ENCODE measurements at places on chromosomes 4 and X.
A peak's percentile ranks its signal among the peaks of the same experiment; 100 is the strongest.

GRCh38 chr4:40613456-40613855, 16.2 kb downstream of the RBM47 start:
- DNase-seq, result peak; percentile 50

- DNase-seq, result no peak
These were observed 18.4 kb downstream of the MOB1B start for GRCh38 chr4:70920592-70920991.

DNA sequence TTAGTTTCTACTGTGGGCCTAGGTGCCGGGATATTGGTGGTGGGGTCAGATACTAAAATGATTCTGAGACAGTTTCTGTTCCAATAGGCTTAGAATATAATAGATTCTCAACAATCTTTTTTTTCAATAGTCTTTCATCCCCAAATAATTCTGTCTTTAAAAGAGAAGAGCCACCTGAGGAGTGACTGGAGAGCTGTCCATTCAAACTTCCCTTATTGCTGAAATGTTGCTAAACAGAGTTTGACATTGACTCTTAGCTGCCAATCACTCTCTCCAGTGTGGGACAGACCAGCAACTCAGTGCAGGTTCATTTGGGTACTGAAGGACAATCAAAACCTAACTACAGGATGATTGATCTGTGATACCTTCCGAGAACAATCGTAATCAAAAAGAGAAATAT, 12.4 kb upstream of the ADH7 start:
- no peak for DNase-seq

DNA sequence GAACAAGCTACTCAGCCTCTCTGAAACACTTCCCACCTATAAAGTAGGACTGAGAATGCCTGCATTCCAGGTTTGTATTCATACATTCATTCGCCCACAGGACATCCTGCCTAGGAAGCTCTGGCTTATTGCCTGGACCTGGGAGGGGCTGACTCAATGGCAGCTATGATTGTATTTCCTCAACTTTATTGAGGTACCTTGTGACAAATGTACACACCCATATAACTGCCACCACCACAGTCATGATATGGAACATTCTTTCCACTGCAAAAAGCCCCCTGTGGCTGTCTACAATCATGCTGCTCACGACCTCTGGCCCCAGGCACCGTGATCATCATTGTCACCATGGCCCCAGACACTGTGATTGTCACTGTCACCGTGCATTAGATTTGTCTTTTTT, 68.3 kb downstream of the ABLIM2 start:
- peak; percentile 41 for DNase-seq

GRCh38 chr4:78732332-78733104, 43.6 kb upstream of the BMP2K start:
- DNase-seq, result no peak

GRCh38 chr4:42488554-42488953, 91.3 kb downstream of the SHISA3 start:
- no peak for DNase-seq

DNA sequence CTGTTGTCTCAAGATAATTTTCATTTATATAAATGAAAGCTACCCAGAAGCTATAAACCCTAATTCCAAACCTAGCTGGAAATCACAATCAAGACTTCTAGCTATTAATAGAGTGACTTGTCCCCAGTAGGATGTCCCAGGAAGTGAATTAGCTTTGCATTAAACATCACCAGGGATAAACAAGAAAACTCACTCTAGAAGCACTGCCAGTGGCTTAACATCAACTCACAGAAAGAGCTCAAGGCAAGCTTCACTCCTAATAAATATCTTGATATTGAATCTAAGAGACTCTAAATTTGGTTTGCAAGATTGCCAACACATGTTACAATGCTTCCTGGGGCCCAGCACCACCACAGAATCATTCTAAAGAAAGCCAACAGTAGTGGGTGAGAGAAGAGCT, 468.7 kb upstream of the FAM241A start:
- no peak for DNase-seq

GRCh38 chr4:140344621-140345020, 28.8 kb upstream of the SCOC start:
- no peak for DNase-seq

DNA sequence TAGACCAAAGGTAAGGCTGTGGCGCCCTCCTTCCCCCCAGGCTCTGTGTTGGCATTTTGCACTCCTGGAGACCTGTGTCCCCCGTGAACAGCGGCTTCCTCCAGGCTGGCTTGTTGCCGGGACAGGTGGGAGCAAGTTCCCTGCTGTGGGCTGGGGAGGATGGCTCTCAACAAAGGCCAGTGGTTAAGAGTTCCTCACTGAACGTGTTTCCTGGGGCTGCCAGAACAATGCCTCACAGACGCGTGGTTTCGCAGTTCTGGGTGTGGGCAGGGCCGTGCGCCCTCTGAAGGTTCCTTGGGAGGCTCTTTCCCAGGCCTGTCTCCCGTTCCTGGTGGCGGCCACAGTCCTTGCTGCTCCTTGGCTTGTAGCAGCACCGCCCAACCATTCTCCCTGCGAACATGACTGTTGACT, 33.4 kb downstream of the NELFA start:
- DNase-seq, result no peak

- DNase-seq, result peak; percentile 70
These were observed 300.4 kb downstream of the LDB2 start for GRCh38 chr4:16597845-16598596.

- DNase-seq, result no peak
These were observed 610.2 kb downstream of the UBE2NL start for GRCh38 chrX:144494074-144494473.

DNA sequence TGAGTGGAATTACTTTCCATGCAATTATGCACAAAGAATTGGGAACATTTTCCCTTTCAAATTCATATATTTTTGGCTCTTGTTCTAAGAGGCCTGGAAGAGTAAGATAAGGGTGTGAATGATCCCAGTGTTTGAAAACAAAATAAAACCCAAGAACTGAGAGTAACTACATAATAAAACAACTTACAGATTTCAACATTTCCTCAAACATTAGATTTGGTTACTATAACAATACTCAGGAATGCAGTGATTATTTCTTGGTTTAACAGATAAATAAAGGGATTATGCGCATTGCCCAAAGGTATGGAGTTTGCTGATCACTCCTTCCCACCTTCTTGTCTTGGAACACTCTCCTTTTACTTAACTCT, 292.5 kb downstream of the CAMK2D start:
- DNase-seq, result peak; percentile 20

DNA sequence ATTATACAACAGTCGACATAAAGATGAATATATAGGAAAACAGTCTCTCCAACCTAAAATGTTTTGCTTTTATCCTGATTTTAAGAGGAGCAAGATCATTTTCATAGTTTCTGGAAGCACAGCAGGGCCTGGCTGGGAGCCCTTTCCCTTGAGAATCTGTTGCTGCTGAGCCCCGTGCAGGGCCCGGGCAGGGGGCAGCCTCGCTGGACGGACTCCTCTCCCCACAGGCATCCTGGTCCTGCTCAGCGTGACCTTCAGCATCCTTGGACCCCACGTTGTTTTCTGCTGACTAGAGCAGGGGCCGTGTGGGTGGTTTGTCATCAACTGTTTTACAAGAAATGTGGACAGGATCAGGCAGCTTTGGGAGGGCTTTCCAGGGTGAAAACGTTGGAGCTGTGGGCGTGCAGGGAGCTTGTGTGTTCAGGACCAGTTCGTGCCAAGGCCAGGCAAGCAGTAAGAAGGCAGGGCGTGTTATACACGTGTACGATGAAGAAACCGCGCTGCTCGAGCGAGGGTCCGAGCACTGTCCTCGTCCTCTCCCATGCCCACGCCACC, 25.0 kb downstream of the CPZ start:
- DNase-seq, result no peak

DNA sequence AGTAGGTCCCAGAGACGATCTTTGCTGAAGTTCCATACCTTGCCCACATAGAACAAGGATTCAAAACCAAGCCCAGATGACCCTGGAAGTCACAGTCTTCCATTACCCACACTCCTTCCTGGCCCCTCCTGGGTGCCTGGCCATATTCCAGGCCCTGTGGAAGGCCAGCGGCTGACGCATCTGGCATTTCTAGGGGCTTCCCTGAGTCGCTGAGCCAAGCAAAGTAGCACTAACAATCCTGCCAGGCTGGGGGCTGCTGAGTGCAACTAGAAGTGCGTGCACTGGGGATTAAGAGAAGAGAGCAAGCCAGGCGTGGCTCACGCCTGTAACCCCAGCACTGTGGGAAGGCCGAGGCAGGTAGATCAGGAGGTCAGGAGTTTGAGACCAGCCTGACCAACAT, 175.2 kb upstream of the CPEB2 start:
- peak; percentile 35 for DNase-seq

GRCh38 chrX:8306291-8306925, 135.3 kb upstream of the VCX2 start:
- no peak for DNase-seq

GRCh38 chrX:12360986-12361598, 222.8 kb downstream of the FRMPD4 start:
- DNase-seq, result peak; percentile 61

GRCh38 chrX:12210196-12210815, 72.0 kb downstream of the FRMPD4 start:
- peak; percentile 76 for DNase-seq

DNA sequence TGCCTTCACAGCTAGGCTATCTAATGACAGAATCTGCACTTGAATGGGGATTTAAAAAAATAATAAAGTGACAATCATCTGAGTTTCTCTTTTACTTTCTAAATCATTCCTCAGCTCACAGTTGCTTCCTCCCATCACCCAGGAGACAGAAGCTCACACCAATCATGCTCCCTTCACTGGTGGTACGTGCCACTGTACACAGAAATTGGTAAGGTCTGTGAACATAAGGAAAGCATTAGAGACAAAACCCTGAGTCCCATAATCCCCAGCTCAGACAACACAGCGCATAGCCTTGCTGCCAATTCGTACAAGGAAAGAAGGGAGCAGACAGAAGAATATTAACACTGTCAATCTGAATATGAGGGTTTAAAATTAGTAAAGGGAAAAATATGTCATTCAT, 133.1 kb downstream of the IDS start:
- DNase-seq, result peak; percentile 11

DNA sequence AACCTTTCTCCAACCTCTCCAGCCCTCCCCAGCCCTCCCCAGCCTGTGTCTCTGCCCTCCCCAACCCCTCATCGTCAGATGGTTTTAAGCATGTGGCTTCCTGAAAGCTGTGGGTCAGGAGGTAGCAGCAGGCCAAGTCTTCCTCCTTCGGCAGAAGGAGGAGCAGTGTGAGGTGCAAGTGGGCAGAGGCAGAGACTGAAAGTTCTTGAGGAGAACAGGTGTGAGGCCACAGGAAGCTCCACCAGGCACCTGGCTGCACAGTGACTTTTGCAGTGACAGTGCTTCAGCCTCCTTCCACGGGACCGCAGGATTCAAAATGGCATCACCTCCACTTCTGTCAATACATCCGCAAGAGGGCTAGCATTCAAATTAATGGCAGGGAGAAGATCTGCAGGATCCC, 203.9 kb upstream of the LEF1 start:
- DNase-seq, result no peak

- no peak for DNase-seq
These were observed 24.4 kb downstream of the MFAP3L start for GRCh38 chr4:170001745-170002267.

DNA sequence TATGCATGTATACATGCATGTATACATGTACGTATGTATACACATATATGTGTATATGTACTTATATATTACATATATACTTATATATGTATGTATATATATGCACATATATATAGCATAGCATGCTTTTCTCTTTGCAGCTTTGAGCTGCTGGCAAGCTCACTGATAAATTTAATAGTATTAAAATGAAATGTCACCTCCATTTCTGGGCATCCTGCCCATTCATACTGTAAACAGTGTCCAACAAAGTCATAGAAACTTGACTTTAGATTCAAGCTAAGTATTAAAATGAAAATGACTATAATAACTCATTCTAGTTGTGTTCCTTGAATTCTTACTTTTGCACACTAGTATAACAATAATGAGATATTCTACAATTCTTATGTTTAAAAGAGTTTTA, 163.7 kb downstream of the CFAP47 start:
- no peak for DNase-seq

GRCh38 chr4:38989487-38989886, 42.7 kb downstream of the TMEM156 start:
- peak; percentile 63 for DNase-seq

DNA sequence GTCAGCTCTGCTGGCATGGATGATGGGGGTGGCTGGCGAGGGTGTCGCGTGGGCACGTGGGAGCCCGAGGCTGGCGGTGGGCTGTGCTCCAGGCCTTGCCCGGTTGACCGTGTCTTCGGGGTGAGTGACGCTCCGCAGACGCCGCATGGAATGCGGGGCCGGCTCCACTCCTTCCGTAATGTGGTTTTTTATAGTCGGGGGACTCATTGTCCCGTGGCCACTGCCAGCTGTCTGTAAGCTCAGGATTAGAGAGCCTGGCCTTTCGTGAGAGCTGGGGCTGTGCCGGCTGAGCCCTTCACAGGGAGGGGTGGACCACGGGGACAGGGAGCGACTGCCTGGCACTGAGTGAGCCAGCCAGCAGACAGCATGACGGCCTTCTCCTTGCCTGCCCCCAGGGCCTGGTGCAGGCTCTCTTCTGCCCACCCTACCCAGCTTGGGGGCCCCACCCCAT, 20.4 kb downstream of the DOK7 start:
- DNase-seq, result peak; percentile 75

- no peak for DNase-seq
These were observed 20.0 kb upstream of the OTUD4 start for GRCh38 chr4:145200366-145200765.
